ENCODE measurements at places on chromosomes 13 and 19.

- DNase-seq, result peak; percentile 10
These were observed 460.8 kb downstream of the KLF5 start for GRCh38 chr13:73519396-73520116.

- no peak for DNase-seq
These were observed 88.6 kb upstream of the MYCBP2 start for GRCh38 chr13:77415253-77416071.

DNA sequence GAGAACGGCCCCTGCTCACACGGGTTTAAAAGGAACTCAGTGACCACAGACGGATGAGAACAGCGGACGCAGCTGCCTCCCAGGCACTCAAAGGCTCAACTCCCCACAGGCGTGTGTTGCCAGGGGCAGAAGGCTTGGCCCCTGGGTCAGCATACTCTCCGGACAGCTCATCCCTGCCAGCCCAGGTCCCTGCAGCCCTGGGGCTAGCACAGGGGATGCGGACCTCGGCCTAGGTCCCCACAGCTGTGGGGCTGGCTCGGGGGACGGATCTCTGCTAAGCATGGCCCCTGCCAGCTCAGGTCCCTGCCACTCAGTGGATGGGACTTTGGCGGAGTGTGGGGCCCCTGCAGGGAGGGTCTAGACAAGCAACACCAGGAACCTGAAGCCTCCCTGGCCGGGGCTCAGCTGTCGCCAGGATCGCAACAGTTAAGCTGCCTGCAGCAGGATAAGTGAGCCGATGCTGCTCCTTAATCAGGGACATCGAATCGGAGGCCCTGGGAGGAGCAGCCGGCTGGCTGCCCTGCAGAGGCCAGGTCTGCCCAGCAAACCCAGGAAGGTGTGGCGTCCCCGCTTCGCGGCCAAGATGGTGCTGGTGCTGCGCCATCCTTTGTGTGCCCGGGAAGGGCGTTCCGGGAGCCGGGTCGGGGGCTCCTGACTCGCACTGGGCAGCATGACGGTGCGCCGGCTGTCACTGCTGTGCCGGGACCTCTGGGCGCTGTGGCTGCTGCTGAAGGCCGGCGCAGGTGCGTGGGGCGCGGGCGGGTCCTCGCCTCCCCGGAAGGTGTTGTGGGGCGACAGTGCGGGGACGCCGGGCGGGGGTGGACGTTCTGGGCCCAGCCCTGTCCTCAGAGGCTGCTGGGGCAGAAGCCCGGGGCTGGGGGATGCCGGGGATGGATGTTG, 32.5 kb downstream of the MCF2L start:
- peak; percentile 71 for DNase-seq

DNA sequence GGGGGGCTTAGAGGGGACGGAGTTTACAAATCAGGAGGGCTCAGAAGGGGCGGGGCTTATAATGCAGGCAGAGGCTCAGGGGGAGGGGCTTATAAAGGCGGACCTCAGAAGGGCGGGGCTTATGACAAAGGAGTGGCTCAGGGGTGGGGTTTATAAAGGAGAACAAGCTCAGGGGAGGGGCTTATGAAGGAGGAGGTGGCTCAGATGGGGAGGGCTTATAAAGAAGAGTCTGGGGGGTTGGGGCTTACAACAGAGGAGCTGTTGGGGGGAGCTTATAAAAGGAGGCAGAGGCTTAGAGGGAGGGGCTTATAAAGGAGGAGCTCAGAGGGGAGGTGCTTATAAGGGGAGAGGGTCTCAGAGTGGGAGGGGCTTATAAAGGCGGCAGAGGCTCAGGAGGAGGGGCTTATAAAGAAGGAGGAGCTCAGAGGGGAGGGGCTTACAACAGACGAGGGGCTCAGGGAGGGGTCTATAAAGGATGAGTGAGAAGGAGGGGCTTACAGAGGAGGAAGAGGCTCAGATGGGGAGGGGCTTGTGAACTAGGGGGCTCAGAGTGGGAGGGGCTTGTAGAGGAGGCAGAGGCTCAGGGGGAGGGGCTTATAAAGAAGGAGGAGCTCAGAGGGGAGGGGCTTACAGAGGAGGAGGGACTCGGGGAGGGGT, 1.0 kb downstream of the SMIM24 start:
- DNase-seq, result peak; percentile 50

GRCh38 chr13:72565893-72566292, 161.5 kb downstream of the MZT1 start:
- DNase-seq, result no peak

DNA sequence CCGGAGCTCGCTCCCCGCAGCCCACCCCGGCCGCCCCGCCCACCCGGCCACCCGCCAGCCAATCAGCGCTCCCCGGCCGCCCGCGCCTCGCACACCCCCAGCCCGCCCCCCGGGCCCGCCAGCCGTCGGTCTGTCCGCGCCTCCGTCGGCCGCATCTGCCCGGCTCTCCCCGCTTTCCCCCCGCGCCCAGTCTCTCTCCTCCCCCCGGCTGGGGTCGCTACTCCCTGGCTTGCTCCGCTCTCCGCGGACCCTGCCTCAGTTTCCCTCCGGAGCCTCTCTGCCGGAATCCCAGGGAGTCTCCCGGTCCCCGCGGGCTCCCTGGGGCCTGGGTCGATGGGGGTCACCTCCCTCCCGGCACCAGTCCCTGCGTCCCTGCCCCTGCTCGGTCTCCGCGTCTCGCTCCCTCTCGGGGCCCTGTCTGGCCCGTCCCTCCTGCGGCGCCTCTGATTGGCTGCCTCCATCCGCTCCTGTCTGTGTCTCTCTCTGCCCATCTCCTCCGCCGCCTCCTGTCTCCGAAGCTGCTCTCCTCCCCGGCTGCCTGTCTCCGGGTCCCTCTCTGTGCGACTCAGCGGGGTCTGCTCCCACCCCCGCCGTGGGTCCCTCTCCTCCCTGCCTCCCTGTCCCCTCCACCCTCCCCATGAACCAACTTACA, 484 bp downstream of the IL11 start:
- peak; percentile 85 for DNase-seq

- no peak for DNase-seq
These were observed 301.2 kb downstream of the GPC6 start for GRCh38 chr13:93527748-93528297.

GRCh38 chr13:97537110-97537509, 103.1 kb downstream of the RAP2A start:
- no peak for DNase-seq

DNA sequence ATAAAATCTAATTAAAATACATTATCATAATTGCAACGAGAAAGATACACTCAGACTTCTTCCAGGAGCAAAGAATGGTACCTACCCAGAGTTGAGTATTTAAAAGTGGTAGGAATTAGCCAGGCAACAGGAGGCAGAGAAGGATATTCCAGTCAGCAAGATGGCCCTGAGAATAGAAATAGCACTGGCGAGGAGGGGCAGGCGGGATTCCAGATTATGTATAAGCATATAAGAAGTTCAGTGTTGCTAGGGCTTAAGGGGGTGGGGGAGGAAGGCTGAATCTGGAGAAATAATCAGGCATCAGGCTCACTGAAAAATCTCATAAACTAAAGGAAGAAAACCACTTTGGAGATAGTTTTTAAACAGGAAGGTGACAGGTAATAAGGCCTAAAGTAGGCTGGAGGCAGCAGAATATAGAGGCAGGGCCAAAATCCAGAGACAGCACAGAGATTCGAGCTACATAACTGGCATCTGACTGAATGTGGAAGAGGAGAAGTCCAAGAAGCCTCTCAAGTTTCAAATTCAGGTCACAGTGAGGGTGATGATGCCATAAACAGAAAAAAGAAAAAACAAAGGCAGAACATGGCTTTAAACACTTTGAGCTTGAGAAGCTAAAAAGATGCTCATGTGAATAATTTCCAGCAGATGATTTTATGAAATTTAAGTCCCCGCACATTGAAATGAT, 7.5 kb downstream of the KPNA3 start:
- DNase-seq, result no peak

DNA sequence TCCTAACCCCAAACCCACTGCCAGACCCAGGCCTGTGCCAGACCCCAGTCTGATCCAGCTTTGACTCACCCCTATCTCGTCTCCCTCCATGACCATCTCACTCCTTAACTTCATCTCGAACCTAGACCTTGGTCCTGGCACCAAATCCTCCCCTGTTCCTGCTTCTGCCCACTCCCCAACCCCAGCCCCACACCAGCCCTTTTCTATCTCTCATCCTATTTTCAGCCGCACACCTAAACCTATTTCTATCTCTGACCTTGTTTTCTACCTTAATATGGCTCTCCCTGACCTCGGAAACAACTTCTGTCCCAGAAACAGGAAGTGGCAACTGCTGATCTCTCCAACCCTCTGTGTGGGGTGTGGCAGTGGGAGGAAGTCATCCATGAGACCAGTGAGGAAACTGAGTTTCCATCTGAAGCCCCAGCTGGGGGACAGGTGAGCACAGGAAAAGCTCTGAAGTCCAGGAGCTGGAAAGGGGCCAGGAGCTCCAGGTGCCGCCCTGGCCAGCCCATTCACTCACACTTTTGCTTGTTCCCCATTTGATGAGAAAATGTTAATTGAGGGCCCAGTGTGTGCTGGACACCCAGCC, 13.7 kb downstream of the PTH2 start:
- DNase-seq, result no peak

- no peak for DNase-seq
These were observed 31.7 kb downstream of the CEBPG start for GRCh38 chr19:33405254-33405552.

- DNase-seq, result no peak
These were observed 252.7 kb downstream of the TEX29 start for GRCh38 chr13:111572956-111573761.

- no peak for DNase-seq
These were observed 173.9 kb upstream of the SERP2 start for GRCh38 chr13:44199627-44200207.

- DNase-seq, result no peak
These were observed 370.6 kb downstream of the TSHZ3 start for GRCh38 chr19:30978639-30979038.

DNA sequence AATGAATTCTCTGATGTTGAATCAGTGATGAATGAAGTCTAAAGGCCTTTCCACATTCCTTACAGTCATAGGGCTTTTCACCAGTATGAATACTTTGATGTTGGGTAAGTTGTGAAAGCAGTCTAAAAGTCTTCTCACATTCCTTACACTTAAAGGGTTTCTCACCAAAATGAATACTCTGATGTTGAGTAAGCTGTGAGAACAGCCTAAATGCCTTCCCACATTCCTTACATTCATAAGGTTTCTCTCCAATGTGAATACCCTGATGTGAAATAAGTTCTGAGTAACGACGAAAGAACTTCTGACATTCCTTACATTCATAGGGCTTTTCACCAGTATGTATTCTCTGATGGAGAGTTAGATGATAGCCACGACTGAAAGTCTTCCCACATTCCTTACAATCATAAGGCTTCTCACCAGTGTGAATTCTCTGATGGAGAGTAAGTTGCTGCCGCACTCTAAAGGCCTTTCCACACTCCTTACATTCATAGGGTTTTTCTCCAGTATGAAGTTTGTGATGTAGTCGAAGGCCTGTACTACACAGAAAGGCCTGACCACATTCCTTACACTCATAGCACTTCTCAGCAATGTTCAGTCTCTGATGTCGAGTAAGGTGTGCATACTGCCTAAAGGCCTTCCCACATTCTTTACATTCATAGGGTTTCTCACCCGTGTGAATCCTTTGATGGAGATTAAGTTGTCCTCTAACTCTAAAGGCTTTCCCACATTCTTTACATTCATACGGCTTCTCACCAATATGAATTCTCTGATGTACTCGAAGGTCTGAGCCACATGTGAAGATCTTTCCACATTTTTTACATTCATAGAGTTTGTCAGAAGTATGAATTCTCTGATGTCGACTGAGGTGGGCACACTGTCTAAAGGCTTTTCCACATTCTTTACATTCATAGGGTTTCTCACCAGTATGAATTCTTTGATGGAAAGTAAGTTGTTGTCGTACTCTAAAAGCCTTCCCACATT, 19.9 kb downstream of the ZFP30 start:
- DNase-seq, result no peak

DNA sequence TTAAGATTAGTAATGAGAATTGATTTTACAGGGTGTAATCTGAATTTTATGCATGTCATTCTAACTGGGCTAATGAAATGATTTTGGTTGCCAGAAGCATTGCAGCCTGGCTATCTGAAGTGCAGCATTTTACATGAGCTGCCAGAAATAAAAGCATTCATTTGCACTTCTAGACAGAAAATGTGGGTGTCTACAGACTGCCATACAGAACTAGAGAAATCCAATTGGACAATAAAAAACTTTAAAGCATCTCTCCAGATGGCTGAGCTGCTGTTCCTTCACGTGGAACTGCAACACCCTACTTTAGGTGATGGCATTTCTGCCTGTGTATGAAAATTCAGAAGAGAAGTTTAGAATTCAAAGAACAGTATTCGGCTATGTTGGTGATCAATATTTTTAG, 450.1 kb upstream of the SLITRK1 start:
- DNase-seq, result no peak

GRCh38 chr13:71860547-71861138, 6.4 kb downstream of the DACH1 start:
- DNase-seq, result no peak

DNA sequence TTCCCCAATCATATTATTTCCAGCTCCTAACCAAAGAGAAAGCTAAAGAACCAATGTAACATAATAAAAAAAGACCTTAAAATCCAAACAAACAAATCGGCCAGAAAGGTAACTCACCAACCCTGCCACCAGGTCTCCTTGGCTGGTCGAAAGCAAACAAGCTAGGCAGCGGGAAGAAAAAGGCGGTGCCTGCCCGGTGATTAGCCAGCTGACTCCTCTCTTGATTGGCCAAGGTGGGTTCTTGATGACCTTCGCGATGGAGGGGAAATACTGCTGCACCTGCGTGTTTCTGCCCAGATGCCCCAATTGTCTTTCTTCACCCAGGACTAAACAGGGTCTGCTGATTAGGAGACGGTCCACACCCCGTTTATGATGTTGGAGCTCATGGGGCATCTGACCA, at the start of gene NLRP11:
Gene NLRP11, minus strand, starts transcription at position 154 of the 400 bp plus-strand sequence. CDS start 13,825 bp downstream, outside the sequence.
- no peak for DNase-seq

DNA sequence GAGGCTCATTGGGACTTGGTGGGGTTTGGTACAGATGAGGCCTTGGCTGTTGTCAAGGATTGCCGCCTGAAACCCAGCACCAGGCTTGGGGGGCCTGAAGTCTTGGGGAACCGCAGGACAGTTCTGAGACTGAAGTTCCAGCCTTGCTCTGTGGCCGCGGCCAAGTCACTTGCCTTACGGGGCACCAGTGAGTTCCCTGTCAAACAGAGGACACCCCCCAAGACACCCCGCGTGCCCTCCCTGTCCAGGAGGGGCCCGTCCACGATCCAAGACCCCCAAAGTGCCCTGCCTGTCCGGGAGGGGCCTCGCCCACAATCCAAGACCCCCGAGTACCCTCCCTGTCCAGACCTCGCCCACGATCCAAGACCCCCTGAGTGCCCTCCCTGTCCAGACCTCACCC, 2.5 kb downstream of the CDC34 start:
- no peak for DNase-seq

DNA sequence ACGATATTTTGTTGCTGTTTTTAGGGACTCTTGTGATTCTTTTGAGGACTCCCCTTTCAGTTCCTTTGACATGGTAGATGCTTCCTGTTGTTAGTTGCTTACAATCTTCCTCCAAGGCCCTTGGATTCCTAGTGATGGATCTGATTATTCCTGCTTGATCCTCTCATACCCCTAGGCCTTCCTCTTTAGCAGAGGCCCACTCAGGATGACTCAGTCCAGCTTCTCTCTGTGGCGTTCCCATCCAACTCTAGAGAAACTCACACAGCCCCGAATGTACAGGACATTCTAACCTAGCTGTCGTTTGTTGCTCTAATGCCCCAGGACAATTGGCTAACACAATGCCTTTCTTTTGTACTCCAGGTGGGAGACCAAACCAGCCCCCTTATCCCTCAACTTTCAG, 191.4 kb downstream of the POSTN start:
- no peak for DNase-seq

- DNase-seq, result no peak
These were observed 301.6 kb downstream of the FGF14 start for GRCh38 chr13:102100234-102100633.

- DNase-seq, result no peak
These were observed 10.5 kb upstream of the ELL start for GRCh38 chr19:18532168-18532890.

Data from ELF-1 (cell line).